ENCODE measurements at places on chromosomes 7 and 10.
A peak's percentile ranks its signal among the peaks of the same experiment; 100 is the strongest.

GRCh38 chr10:87685832-87686574 is 26.3 kb downstream of the PAPSS2 start:
- no peak for DNase-seq

GRCh38 chr10:13139676-13140075 is 21.7 kb upstream of the MCM10 start:
- no peak for DNase-seq

DNA sequence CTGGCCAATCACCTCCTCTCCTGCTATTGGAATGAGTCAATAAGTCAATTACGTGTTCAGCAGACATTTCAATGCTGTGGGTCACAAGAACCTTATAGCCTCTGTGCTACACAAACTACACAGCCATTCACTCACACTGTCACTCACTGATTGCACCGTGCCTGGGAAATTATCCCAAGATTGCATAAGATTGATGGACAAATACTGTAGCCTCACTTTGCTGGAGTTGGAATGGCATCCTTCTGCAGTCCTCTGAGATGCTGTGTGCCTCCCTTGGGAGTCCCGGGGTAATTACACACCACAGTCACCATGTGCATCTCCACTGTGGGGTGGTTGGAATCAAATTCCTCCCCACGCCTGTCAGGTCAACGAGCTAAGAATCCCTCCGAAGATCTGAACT is 358.7 kb upstream of the MGMT start:
- DNase-seq = no peak

- no peak for DNase-seq
Measured at GRCh38 chr7:122588621-122589020, 110.3 kb downstream of the RNF133 start.

DNA sequence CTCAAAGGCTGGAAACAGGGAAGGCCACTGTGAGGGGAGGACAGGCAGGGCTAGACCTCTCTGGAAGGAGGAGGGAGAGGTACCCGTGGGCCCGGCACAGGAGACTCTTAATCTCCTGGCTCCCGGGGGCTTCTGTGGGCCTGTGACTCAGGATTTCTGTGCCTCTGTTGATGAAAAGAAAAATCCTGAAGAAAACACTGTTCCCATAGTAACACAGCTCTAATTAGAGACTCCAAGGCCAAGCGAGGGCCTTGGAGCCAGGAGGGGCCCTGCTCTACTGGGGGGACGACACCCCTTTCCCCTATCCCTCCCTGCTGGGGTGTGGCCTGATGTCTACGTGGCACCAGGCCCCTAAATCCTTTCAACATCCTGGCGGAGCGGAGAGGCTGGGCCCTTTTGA is 174.1 kb upstream of the TNRC18 start:
- DNase-seq = peak; percentile 41

DNA sequence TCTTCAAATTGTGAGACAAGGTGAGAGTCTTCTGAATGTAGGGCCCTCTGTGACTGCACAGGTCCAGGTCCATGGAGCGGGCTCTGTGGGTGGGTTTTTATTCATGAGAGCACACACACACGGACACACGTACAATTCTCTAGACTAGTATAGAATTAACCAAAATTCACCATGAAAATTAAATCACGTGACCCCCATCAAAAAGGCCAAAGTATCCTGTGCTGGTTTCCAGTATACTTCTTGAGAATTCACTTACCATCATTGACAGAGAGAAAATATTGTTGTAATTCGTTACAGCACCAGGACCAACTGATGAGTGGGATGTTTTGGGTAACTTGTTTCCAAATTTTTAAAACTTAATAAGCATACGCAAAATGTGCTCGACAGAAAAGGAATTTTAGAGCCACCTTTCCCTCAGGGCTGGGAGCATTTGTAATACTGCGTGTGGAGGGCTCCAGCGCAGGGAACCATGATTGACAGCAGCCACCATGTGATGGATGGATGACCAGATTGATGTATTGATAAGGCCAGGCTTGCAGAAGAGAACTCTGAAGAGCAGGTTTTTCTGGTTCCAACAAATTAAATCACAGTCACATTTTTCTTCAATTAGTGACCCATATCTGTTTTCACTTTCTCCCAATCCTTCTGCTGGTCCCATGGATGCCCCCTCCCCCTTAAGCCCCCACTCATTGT is 14.9 kb upstream of the DNTT start:
- no peak for DNase-seq

- no peak for DNase-seq
Measured at GRCh38 chr7:23208316-23208715, 26.5 kb downstream of the NUP42 start.

Data from fibroblast of gingiva (primary cell).